ENCODE measurements at places on chromosomes 4 and X.

GRCh38 chr4:22903913-22904312, 211.2 kb downstream of the GBA3 start:
- DNase-seq, result no peak

- DNase-seq, result peak; percentile 88
Observed at GRCh38 chr4:168796362-168797106, 213.5 kb downstream of the CBR4 start.

GRCh38 chr4:70183168-70183939, 12.2 kb upstream of the ODAM start:
- DNase-seq, result peak; percentile 71

- DNase-seq, result peak; percentile 51
Observed at GRCh38 chrX:121308276-121308805, 260.9 kb downstream of the GLUD2 start.

DNA sequence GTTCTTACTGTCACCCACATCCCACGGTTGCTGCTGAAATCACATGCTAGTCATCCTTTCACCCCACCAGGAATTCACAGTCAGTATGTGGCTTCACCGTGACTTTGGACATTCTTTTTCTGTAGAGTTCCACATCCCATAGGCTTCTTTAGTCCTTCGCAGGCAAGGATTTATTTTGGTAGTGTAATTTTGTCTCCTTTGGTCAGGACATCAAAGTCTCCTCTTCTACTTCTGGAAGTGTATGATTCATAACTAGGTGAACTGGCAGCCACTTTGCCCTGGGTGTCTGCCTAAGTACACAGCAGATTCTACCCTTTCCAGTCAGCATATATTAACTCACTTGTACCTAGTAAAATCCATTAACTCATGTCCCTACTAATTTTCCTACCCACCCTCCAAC, 38.3 kb upstream of the MMAA start:
- peak; percentile 85 for DNase-seq

DNA sequence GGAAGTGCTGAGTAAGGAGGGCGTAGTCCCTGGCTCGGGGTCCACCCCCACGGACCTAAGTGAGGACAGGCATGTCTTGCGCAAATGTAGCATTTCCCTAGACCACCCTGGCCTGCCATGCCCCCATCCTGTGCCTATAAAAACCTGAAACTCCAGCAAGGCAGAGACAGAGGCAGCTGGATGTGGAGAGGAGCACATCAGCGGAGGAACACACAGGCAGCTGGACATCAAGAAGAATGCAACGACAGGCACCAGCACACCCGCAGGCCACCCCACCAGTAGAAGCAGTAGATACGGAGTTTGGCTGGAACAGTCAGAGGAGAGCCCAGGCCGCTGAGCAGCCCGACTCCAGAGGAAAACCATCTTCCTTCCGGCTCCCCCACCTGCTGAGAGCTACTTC, 345.9 kb downstream of the FSTL5 start:
- no peak for DNase-seq

DNA sequence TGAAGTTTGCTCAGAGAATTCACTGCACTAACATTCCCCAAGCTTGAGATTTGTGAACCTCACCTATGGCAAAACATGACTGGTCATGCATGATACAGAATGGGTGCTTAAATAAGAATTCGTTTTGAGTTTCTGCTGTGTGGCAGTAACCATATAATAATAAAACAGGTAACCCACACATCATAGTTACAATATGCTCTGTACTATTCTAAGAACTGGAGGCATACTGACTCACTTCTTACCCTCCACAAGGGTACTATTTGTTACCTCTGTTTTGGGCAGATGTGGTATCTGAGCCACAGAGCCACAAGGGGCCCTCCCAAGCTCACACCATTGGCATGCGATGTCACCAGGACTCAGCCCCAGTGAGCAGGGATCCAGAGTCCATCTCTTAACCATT, 17.6 kb downstream of the SLC2A9 start:
- no peak for DNase-seq

- no peak for DNase-seq
Observed at GRCh38 chrX:100871594-100872560, 2.3 kb downstream of the NOX1 start.

DNA sequence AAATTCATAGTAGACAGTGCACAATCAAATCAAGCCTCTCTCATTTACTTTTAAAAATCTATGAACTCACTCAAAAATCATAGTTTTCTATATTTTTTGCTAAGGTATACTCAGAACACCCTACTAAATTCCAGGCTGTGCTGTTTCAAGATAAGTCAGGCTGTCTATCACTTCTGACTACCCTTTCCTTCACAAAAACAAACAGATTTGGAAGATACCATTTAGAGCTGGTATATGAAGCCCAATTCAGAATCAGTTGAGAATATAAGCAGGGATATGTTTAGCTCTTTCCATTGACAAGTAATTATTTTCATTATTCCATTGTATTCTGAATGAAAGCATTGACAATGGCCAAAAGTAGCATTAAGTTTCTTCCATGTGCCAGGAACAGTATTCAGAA, 53.1 kb downstream of the CXCL1 start:
- DNase-seq, result no peak

GRCh38 chrX:74510401-74510800, 89.1 kb downstream of the SLC16A2 start:
- no peak for DNase-seq

DNA sequence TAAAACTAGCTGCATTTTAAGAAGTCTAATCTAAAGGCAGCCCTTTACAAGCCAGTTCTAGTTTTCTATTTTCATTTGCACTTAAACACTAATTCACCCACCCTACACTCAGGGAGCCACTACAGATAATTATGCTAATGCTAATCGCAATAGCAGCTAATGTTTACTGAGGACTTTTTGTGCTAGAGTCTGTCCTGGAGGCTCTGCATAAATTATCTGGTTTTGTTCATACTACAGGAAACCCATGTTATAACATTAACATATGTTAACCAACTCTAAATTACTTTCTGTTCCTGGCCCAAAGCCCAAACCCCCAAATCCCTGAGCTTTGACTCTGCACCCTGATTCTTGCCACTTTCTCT, 480 bp upstream of the RADX start:
- no peak for DNase-seq

DNA sequence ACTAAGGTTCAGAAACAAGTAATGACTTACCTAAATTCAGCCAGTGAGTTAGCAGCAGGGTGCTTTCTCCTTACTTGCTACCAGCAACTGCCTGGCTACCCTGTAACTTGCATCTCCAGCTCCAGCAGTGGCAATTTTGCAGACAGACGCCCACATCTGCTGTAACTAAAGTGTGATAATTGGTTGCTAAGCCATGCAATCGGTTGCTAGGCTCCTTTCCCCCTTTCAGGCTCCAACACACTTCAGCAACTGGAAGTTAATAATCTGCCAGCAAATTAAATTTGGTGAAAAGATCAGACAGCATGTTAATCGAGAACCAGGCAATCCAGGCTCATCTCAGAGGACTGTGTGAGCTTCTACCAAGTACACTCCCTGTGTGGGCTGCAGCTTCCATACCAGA, 24.2 kb upstream of the ARHGEF9 start:
- no peak for DNase-seq

DNA sequence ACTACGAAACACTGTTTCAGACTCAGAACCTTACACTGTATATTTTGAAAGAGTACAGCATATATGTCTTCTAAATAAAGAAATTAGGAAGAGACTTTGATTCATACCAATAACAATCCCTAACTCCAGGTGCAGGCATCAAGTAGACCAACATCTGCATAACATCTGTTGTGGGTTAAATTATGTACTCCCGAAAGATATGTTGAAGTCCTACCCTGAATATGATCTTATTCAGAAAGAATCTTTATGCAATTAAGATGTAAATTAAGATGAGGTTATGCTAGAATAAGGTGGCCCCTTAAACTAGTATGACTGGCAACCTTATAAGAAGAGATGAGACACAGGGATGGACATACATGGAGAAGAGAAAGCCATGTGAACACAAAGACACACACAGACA, 117.9 kb downstream of the INPP4B start:
- no peak for DNase-seq

- DNase-seq, result peak; percentile 54
Observed at GRCh38 chrX:129534816-129535578, 5.1 kb upstream of the OCRL start.

- DNase-seq, result no peak
Observed at GRCh38 chr4:88411491-88412096, 32.9 kb downstream of the HERC6 start.

DNA sequence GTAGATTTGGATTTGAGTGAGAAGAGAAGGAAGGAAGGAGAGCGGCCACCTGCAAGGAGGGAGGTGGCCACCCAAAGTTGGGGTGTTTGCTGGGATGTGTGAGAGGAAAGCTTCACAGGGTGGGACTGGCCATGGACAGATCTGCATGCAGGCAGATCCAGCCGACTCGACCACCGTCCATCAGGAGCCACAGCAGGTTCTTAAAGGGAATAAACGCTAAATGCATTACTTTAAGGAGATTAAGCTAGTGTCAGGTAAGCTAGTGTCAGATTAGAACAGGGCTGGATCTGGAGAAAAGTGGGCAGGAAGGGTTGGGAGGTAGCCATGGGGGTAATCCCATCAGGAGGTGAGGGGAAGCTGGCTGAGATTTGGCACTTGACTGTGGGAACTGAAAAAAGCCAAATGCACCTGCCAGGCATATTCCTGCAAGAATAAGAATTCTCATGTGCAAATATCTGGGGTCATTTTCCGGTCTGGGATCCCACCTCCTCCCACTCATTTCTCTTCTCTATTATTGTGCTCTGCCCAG, 79.6 kb downstream of the MGST2 start:
- DNase-seq, result no peak

GRCh38 chr4:148515248-148515647, 73.0 kb upstream of the NR3C2 start:
- peak; percentile 88 for DNase-seq

DNA sequence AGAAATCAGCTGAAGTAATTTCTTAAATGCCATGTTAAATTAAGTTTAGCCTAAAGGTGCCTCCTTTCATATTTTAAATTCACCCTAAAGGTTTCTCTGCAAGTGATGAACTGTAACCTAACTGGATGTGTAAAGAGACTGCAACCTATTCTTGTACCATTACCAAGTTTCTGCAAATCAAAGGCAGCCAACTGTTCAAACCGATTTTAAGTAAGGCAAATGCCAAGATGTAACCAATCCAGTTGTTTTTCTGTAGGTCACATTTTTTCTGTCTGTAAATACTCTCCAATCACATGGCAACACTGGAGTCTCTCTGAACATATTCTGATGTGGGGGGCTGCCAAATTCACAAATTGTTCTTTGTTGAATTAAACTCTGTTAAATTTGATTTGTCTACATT, 42.4 kb upstream of the FGF2 start:
- DNase-seq, result peak; percentile 14

GRCh38 chr4:107541511-107541910, 178.5 kb downstream of the PAPSS1 start:
- DNase-seq, result no peak

- DNase-seq, result peak; percentile 61
Observed at GRCh38 chr4:27692158-27692557, 831.5 kb downstream of the STIM2 start.

GRCh38 chr4:53676402-53676871, 85.2 kb upstream of the LNX1 start:
- DNase-seq, result no peak

- DNase-seq, result no peak
Observed at GRCh38 chr4:109113521-109113920, 188.9 kb downstream of the COL25A1 start.

- peak; percentile 10 for DNase-seq
Observed at GRCh38 chr4:44194365-44194764, 254.2 kb downstream of the KCTD8 start.

GRCh38 chr4:10640561-10641201, 43.9 kb downstream of the CLNK start:
- no peak for DNase-seq

DNA sequence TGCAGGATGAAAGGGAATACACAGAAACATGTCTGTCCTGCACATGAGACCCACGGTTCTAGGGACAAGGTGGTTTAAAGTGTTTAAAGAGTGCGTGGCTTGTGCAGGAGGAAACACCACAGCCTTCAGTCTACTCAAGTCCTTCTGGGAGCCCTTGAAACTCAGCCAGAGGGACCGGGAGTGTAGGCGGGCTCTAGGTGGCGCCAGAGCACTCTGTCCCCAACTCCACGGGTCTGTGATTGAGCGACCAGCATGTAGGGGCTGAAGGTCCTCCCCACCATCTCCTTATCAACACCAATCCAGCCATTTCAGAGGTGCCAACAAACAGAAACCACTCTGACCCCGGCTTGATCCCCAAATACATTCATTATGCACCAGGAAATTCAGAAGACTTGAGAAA, 82.0 kb upstream of the CLDN34 start:
- peak; percentile 74 for DNase-seq

DNA sequence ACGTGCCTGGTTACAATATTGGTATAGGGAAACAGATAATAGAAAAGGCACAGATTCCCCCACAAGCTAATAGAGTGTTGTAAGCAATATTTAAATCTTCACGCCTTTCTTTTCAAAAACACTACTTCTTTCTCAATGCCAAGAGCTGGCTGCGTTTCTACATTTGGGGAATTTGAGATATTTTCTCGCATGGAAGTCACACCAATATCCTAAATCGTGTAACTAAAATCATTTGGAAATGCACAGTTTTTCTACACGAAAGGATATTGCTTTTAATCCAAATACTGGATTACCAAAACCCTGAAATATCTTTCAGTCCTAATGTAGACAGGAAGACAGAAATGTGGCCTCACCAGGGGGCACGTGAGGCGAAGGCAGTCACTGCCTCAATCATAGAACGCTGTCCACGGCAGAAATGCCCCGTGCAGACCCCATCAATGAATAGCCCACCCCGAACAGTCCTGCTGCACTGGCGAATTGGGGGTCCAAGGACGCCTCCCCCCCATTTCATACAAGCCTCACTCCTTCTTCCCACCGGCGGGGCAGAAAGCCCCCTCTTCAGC, 106.6 kb downstream of the NSUN7 start:
- no peak for DNase-seq

GRCh38 chr4:126958482-126958881, 674.3 kb upstream of the INTU start:
- no peak for DNase-seq

GRCh38 chrX:29890004-29890403, 325.4 kb upstream of the MAGEB2 start:
- DNase-seq, result no peak

- DNase-seq, result no peak
Observed at GRCh38 chr4:89981789-89982334, 87.2 kb downstream of the MMRN1 start.

GRCh38 chr4:77418333-77418732, 187.3 kb upstream of the CXCL13 start:
- DNase-seq, result peak; percentile 41

- DNase-seq, result peak; percentile 91
Observed at GRCh38 chrX:150693725-150694574, 754 bp downstream of the MTMR1 start.

- DNase-seq, result no peak
Observed at GRCh38 chr4:142314247-142314646, 531.9 kb downstream of the INPP4B start.

GRCh38 chr4:62377245-62377644, 1177.1 kb downstream of the ADGRL3 start:
- DNase-seq, result peak; percentile 64
